Activated CD4-positive, alpha-beta T cell treated with anti-CD3 and anti-CD28 coated beads, Interleukin-2, amount 10 ng/mL, durations not matched to agents 24 days and 14 days (primary cell): ENCODE measurements at places on chromosomes 7 and 10. TPM values are rescaled to one million over a fixed set of nuclear protein-coding genes. Genes with fewer than 3 reads are reported as not detected.

The ACBD7 gene
- total RNA-seq = 1.0 and 1.3 TPM in 2 replicates

GRCh38 chr7:45131891-45132290 is 20.4 kb upstream of the TBRG4 start:
- H3K4me3 ChIP-seq = no peak overlapping the region
- no peak for DNase-seq
- H3K36me3 ChIP-seq = no peaks in the 10 kb centered on the region
- no peaks in the 10 kb centered on the region for H3K27me3 ChIP-seq
- H3K27ac ChIP-seq = no peak overlapping the region

- peaks cover 6% of the 10 kb centered on the region for H3K4me1 ChIP-seq
- no peak overlapping the region for H3K4me3 ChIP-seq
- H3K27ac ChIP-seq = no peak overlapping the region
- no peaks in the 10 kb centered on the region for H3K36me3 ChIP-seq
Measured at GRCh38 chr7:12670743-12671520, 16.5 kb upstream of the ARL4A start.

- H3K36me3 ChIP-seq = no peaks in the 10 kb centered on the region
- DNase-seq = no peak
- H3K27me3 ChIP-seq = no peaks in the 10 kb centered on the region
- H3K4me1 ChIP-seq = no peaks in the 10 kb centered on the region
Measured at GRCh38 chr10:107284187-107284586, 119.7 kb upstream of the SORCS1 start.
